AG04450 (cell line): ENCODE measurements at places on chromosomes 2 and 18. TPM values are rescaled to one million over a fixed set of nuclear protein-coding genes. Genes with fewer than 3 reads are reported as not detected.

The ACMSD gene
- not detected in 2 replicates for polyA plus RNA-seq

The CLEC4F gene
- not detected in 2 replicates for polyA plus RNA-seq

The TNFRSF11A gene
- not detected in 2 replicates for polyA plus RNA-seq

The SH2D6 gene
- 0.10 and 0.15 TPM in 2 replicates for polyA plus RNA-seq

The EPB41L3 gene
- 36.6 and 45.0 TPM in 2 replicates for polyA plus RNA-seq

The CREG2 gene
- not detected in 2 replicates for polyA plus RNA-seq

The SLC8A1 gene
- polyA plus RNA-seq, result 15.8 and 19.3 TPM in 2 replicates

DNA sequence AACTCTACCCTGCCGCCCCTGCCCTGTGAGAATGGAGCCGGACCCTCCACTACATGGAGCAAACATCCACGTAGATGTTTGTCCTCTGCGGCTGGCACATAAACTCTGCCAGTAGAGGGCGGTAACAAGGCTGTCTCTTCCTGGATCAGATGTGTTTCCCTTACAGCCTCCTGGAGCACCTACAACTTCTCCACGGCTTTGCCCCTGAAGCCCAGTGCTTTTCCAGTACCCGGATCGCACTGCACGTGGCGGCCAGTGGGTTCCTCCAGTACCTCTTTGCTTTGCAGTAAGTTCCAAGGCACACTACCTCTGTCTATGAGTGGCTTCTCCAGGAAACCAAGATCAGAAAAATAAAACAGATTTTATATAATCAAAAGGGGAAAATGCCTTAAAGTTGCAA, 651.3 kb downstream of the DCDC2C start:
- no peak for DNase-seq

GRCh38 chr2:138454761-138455160, 46.8 kb upstream of the SPOPL start:
- DNase-seq, result no peak

DNA sequence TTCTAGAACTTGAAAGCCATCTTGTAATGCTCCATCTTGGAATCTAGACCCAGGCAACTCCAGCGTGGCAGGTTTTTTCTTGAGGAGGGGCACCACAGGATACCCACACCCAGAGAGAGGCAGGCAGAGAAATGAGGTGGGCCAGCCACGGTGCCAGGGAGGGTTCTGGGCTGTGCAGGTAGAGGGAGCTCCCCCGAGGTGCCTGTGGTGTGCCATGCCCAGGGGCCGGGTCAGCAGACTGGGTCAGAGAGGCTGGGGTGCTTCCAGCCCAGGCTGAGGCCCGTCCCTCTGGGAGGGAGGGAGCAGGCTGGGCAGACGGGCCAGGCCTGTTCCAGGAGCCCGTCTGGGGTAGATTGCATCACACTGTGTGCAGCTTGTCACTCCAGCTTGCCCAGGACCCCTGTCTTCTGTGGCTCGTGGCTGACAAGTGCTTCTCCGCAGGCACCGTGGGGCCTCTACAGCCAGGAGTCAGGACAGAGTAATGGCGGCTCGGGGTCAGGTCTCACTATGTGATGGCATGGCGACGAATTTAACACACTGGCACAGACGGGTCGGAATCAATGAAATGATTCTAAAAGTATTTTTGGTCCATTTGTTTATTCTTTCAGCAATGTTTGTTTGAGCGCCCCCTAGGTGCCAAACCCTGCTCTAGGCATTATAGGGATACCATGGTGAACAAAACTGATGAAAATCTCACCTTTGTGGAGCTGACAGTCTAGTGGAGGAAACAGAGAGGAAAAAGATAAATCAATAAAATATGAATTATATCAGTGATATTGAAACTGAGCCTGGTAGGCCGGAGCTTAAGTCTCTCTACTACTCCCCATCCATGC, 144.0 kb downstream of the ACOXL start:
- no peak for DNase-seq

- DNase-seq, result no peak
These were observed 184.7 kb downstream of the NEDD4L start for GRCh38 chr18:58228762-58229161.

DNA sequence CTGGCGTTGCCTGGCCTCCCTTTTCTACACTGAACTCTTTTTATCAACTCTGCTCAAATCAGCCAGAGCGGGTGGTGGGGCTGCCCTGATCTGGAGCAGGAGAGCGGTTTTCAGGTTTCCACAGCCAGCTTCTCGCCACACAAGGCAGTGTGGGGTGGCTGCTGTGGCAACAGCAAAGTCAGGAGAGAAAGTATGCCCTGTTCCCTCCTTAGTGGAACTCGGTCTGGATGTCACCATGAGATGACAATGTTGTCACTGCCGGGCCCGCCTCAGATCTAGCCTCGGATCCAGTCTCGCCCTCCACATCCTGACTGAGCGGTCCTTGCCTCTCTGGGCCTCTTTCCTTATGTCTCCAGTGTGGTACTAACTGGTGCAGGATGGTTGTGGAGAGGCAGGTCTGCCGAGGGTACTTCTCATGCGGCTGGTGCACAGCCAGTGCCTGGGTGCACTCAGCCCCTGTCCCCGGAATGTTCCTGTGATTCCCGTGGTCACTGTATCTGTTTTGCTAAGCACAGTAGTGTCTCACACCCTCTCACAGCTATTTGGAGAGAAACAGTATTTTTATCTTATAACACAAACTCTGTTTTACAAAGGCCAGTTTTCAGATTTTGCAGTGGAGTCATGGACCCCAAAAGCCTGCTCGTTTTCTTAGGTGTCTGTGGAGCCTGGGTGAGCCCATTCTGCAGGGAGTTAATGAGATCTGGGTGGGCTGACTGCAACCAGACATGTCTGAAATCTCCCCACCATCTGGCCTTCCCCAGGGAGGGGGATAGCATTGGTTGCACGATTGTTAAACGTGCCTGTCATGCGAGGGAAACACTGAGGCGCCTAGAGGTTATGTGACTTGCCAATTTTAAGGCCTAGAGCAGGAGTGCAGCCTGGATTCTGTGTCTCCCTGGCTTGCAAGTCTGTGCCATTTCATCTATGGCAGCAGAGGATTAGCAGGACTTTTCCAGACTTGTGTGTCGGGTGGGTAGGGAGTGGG, 261.1 kb upstream of the AGAP1 start:
- DNase-seq, result no peak

DNA sequence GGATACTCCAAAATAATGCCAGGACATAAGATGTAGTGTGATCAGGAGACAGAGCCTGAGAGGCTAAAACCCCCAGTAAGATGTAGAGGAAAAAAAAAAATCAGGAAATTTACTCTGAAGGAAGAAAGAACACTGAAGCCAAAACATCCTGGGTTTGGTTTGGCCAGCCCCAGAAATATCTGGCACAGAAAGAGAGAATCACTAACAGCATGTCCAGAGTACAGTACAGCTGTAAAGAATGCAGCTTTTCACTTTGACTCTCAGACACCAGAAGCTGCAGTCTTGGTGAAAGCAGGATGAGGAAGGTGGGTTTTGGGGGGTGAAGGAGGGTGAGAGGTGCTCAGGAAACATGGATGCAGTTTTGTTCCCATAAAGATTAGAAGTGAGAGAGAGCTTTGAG, 1577.7 kb upstream of the ACVR2A start:
- DNase-seq, result no peak

GRCh38 chr2:65300134-65300760, 72.6 kb downstream of the ACTR2 start:
- no peak for DNase-seq

DNA sequence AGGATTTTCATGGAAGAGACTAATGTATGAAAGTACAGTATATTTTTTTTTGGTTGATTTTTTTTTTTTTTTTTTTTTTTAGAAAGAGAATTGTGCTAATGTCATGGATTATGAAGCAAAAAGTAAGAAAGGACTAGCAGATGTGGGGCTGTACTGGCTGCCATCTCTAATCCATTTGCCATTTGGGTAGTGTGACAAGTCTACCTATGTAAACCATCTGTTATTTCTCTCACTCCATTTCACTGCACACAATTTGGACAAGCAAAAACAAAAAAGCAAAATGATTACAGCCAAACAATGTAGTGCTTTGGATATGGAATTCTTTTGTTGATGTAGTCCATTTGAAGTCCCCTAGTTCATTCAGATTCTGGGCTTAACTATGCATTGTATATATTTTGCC, 1355.4 kb downstream of the LRP1B start:
- no peak for DNase-seq

DNA sequence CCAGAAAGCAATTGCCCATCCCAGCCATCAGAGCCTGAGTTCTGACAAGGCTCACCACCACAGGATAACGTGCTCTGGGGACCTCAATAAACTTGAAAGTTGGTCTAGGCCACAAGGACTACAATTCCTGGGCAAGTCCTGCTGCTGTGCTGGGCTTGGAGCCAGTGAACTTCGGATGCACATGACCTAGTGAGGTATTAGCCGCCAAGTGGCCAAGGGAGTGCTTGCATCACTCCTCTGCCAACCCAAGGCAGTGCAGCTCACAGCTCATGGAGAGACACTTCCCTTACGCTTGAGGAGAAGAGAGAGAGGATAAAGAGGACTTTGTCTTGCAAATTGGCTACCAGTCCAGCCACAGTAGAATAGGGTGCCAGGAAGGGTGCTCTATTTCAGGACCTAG, 219.6 kb downstream of the MBD2 start:
- DNase-seq, result no peak

GRCh38 chr2:52312486-52312885, 1280.6 kb upstream of the NRXN1 start:
- no peak for DNase-seq

DNA sequence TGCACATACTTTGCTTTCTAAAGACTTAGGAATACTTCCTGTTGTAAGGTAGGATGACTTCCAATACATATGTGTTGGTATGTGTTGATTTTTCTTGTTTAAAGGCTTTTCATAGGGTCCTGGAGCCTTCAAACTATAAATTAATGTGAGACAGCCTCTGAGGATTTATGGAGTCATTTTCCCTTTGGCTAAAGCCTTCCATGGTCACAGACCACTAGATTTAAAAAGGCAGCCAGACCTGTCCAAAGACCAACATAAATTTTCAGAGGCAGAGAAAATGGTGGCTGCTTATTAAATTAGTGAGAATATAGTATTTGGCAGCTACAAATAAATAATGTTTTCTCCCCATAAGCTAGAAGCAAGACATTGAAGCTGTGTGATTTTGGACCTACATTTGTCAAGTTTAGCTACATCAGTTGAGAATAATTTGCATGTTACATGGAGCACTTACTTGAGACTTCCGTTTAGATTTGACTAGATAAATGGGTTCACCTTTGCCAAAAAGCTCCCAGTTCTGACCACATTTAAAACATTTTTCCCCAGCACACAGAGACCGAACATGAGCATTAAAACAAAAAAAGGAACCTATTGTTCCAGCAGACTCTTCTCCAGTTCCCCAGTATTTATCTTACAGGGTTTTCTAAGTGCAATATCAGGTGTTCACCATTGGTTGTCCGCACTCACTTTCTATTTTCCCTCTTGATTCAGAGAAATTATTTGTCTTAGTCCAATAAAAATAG, 402.9 kb downstream of the PARD3B start:
- no peak for DNase-seq

DNA sequence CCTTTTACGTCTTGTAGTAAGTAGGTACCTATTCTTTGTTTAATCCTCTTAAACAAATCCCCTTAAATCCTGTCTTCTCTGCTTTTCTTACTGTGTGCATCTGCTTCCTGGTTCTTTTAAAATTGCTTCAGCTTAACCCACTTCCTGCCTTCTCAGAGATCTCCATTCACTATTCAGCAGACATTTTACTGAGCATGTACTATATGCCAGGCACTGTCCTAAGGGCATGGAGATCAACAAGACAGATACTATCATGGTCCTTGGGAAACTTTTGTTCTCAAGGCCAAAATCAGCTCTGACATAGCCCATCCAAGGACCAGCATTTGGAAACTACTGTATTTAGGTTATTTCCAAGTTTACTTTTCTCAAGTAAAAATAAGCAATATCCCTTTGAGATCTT, 227.5 kb downstream of the TPGS2 start:
- no peak for DNase-seq

- no peak for DNase-seq
These were observed 24.2 kb downstream of the OTOF start for GRCh38 chr2:26453421-26454329.

DNA sequence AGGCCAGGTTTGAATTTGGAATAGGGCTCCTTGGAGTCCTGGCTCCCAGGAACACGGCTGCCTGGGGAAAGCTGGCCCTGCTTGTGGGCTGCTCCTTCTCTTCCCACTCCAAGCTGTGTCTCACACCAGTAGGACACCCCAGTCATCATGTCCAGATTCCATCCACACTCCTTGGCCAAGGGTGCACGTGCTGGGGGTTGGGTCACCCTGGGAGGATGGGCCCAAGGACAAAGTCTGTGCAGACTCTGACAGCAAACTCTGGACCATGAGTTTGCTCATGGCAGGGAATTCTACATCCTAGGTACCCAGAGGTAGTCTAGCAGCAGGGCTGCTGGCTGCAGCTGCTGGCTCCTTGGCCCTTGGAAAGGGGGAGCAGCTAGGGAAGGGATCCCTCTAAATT, 102.4 kb upstream of the EPAS1 start:
- no peak for DNase-seq

- no peak for DNase-seq
These were observed 62.2 kb downstream of the PPP4R1 start for GRCh38 chr18:9552191-9552590.
